ENCODE measurements at places on chromosomes 2 and 18.

GRCh38 chr2:128502638-128503246 lies 184.1 kb upstream of the HS6ST1 start:
- DNase-seq, result no peak

GRCh38 chr2:161369311-161369710 lies 46.8 kb upstream of the TBR1 start:
- no peak for DNase-seq

- DNase-seq, result no peak
These were observed 2067.7 kb downstream of the SUCLG1 start for GRCh38 chr2:82391386-82391785.

DNA sequence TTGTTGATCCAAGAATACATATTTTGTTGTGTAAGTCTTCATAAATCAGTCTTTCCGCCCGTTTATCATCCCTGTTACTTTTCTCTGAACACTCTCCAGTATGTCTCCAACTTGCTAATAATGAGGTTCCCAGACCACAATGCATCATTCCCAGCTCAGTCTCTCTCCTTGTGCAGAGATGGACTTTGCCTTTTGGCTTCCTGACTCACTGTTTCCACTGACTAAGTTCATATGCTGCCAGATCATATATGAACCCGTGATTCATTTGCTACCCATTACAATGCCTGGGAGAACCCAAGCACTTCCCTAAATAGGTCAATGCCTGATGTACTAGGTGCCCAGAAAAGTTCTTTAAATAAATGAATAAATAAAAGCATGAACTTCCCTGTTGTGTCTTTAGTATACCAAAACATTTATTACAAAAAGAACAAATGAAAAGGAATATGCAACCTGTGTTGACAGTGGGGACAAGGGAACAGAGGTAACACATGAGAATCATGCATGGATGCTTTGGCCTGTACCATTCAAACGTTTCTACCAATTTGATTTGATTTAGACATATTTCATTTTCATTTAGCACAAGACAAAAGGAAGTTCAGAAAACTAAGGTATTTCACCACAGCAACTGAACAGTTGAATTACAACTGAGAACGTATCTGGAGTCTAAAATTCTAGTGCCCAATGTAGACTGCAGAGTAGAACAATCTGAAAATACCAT lies 215.4 kb upstream of the HNRNPA3 start:
- no peak for DNase-seq

- DNase-seq, result no peak
These were observed 58.7 kb downstream of the MAPRE2 start for GRCh38 chr18:35099911-35100310.

- DNase-seq, result no peak
These were observed 2.1 kb downstream of the COL6A3 start for GRCh38 chr2:237411683-237412423.

All from NCI-H2029 treated with DMSO at 0.1 percent for 48 hours (cell line).